ENCODE measurements at places on chromosomes 4 and X.

DNA sequence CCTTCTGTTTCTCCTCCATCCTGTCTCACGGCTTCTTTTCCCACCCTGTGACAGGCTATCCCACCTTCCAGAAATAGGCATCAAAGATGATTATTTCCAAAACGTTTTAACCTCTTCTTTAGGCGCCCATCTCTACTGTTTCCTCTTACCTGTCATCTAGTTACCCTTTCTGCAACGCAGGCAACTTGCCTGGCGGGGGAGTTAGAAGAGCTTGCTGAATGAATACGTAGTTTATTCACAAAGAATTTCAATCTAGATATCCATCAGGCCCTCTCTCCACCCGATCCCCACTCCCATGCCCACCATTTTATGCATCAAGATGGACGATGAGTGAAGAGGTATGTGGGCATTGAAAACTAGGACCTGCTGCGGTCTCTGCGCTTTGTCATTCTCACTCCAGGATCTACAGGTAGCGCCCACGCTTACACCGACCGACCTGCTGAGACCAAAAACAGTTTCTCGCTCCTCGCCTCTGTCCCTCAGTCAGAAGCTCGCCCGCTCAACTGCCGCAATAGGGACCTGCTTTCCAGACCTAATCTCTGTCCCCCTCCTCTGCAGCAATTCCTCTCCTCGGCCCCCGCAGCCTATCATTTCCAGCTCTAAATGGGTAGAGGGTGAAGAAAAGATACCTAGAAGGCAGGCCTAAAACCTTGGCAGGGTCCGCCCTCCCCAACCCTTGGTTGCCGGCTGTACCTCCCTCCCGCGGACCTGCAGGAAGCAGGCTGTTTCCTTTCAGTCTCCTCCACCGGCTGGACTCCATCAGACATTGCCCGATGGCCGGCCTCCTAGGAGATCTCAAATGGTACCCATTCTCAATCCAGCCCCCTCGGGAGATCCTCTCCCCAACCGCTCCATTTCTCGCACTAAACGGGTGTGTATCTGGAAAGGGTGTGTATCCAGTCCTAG lies 624 bp downstream of the BEX5 start:
- DNase-seq, result peak; percentile 77

DNA sequence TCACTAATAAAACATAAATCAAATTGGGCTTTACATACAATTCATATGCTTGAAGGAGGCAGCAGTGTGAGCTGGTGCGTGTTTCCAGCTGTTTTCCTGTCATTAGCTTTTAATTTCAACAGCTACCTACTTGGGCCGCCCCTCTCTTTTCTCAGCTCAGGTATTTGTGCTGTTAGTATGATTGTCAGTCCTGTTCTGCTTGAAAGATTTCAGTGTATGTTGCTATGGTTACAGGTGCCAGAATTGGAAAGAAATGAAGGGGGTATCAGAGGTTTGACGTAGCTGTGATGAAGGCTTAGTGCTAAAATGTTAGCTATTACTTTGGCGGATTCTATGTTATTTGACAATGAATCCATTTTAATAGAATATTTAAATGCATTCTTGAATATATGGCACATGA lies 440.3 kb downstream of the ZIC3 start:
- DNase-seq, result no peak

- DNase-seq, result no peak
Measured at GRCh38 chrX:110657073-110657472, 138.5 kb downstream of the CHRDL1 start.

- DNase-seq, result no peak
Measured at GRCh38 chrX:137031517-137032340, 2.1 kb downstream of the GPR101 start.

- DNase-seq, result no peak
Measured at GRCh38 chr4:10303291-10303690, 153.9 kb downstream of the ZNF518B start.

Data from spleen (tissue), 13 donors.